ENCODE measurements at places on chromosomes 3 and 15.

DNA sequence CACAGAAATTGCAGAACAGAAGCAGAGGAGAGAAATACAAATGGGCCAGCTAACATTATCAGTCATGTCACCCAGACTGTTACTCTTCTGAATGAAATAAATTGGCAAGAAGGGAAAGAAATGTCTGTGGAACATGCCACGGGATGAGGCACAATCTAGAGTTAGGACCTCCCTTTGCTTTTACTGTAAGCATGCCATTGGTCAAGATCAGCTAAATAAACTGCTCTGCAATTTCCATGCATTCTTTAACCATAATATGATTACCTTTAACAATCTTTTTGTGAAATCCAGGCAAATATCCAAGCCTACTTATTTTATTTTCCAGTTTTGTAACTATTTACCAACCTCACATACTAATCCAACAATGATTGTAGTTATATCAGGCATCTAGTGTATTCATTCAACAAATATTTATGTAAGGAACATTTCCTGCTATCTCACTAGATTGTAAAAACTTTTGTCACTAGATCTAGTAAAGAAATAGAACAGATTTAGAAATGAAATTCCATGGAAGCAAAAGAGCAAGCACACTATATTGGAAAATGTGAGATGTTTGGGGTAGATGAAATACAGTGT is 383.4 kb downstream of the MECOM start:
- no peak for DNase-seq

- no peak for DNase-seq
Measured at GRCh38 chr15:70853973-70854665, at the start of gene LARP6. TSS of gene LARP6 (minus strand) at chr15:70854157. CDS start at chr15:70854088, 69 bp downstream.

- DNase-seq = no peak
Measured at GRCh38 chr15:30922480-30923311, 19.0 kb downstream of the FAN1 start.

GRCh38 chr3:27607370-27607769 is 114.8 kb downstream of the EOMES start:
- no peak for DNase-seq

GRCh38 chr3:134606033-134607025 is 44.5 kb downstream of the KY start:
- DNase-seq = no peak

DNA sequence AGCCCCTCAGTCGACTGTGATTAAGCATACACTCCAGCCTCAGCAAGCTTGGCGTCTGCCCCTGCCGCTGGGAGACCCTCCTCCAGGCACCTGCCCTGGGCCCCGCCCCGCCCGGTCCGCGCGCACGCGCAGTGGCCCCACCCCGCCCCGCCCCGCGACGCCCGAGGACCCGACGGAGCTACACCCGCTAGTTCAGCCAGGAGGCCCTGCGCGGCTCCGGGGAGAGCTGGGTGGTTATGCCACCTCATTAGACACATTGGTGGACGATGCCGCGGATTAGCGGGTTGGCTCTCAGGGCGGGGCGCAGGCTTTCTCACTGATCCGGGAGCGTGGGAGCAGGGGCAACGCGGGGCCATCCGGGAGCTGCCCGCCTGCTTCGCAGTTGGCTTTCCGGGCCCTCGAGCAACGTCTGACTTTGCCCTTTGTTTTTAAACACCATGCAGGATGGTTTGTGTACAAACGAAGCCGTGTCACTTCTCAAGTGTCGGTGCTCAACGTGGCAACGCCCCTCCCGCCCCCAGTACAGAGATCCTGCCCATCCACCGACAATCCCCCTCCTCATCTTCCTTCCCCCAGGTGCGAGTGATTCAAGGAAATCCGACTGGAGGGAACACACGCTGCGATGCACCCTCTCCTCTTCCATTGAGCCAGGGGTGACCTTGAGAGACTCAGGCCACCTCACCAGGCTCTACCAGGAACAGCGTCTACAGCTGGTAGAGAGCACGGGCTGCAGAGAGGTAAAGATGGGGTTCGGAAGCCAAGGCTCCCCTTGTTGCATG is 109.3 kb downstream of the SHQ1 start:
- no peak for DNase-seq

DNA sequence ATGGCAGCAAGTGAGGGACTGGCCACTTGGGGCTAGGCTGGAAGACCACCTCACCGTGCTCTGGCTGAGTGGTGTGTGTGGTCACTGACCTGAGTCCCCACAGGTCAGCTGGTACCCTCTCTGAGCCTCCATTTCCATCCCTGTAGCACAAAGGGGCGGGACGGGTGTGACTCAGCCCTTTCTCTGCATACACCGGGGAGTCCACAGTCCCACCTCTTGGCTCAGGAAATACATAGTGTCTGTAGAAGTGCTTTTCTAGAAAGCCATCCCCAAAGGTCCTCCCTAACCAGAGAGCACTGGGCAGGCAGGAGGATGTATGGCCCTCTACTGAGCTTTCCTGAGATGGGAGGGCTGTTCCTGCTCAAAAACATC is 27.2 kb downstream of the WNT7A start:
- DNase-seq = no peak

- DNase-seq = no peak
Measured at GRCh38 chr3:184481984-184482671, 79.5 kb upstream of the EPHB3 start.

DNA sequence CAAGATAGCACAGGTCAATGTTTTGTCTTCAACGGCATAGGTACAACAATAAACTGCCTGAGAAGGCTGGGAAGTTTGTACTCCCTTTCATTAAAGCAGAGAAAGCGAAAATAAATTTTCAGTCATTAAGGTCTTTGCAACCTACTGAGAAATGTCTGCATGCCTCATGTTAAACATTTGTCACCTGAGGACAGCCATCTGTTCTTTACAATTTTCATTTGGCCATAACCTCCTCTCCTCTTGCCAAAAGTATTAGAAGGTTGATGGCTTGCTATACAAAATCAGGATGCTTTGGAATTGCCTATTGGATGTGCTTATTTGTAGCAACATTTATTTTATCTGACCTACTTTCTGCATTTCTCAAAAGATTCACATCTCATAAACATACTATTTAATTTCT is 122.7 kb downstream of the GOLIM4 start:
- DNase-seq = no peak

GRCh38 chr3:148175214-148175613 is 522.5 kb upstream of the AGTR1 start:
- peak; percentile 6 for DNase-seq

GRCh38 chr15:90552929-90553211 is 23.1 kb downstream of the CRTC3 start:
- DNase-seq = no peak

GRCh38 chr3:11717768-11718636 is 74.3 kb upstream of the VGLL4 start:
- no peak for DNase-seq

DNA sequence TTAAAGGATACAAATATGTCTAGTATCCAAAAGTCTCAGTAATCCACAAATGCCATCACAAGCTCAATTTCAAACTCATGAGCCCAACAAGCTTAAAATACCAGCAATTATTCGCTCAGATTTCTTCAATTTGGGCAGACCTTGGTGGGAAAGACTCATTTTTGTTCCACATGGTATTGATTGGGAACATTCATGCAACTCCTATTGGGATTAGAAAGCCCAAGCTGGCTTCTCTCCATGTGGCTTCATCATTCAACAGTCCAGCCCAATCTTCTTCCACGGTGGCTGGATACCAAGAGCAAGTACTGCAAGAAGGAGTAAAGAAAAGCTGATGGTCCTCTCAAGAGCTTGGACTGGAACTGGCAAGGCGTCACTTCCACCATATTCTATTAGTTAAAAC is 66.3 kb downstream of the STRIT1 start:
- DNase-seq = no peak

All from skeletal muscle cell (primary cell).